ENCODE measurements at places on chromosomes 6 and 20. TPM values are rescaled to one million over a fixed set of nuclear protein-coding genes. Genes with fewer than 3 reads are reported as not detected.

NCOA3 gene
- total RNA-seq: 45.1 TPM

SLC17A1 gene
- total RNA-seq: not detected

TAPBP gene
- 115 TPM for total RNA-seq

CFAP61 gene
- 0.18 TPM for total RNA-seq

RAD21L1 gene
- total RNA-seq: 0.34 TPM

CLPSL1 gene
- total RNA-seq: not detected

SLC17A4 gene
- total RNA-seq: not detected

PRPH2 gene
- total RNA-seq: not detected

ULBP1 gene
- not detected for total RNA-seq

ACSS2 gene
- total RNA-seq: 58.9 TPM

GUCA1A gene
- total RNA-seq: not detected

GSTA2 gene
- not detected for total RNA-seq
